HT1080 (cell line): ENCODE measurements at places on chromosomes 5 and 9. TPM values are rescaled to one million over a fixed set of nuclear protein-coding genes. Genes with fewer than 3 reads are reported as not detected.

The ZNF483 gene
- not detected in 2 replicates for total RNA-seq

The LCN1 gene
- total RNA-seq: 0.33 TPM in 1 of 2 replicates, not detected in the other

The LHX2 gene
- total RNA-seq: not detected in 2 replicates

The BRD9 gene
- 49.2 and 52.7 TPM in 2 replicates for total RNA-seq

The IL9 gene
- not detected in 2 replicates for total RNA-seq

The SIMC1 gene
- total RNA-seq: 9.4 and 9.6 TPM in 2 replicates

The OR13J1 gene
- not detected in 2 replicates for total RNA-seq

The ADGRD2 gene
- total RNA-seq: not detected in 2 replicates

The GFPT2 gene
- total RNA-seq: 105 and 112 TPM in 2 replicates

The VAV2 gene
- total RNA-seq: 9.8 and 12.5 TPM in 2 replicates
